ENCODE measurements at places on chromosomes 11 and 22.

GRCh38 chr22:33519071-33519973 is 401.0 kb downstream of the LARGE1 start:
- DNase-seq = peak; percentile 78

GRCh38 chr11:80182901-80183300 is 742.1 kb upstream of the TENM4 start:
- DNase-seq = no peak

DNA sequence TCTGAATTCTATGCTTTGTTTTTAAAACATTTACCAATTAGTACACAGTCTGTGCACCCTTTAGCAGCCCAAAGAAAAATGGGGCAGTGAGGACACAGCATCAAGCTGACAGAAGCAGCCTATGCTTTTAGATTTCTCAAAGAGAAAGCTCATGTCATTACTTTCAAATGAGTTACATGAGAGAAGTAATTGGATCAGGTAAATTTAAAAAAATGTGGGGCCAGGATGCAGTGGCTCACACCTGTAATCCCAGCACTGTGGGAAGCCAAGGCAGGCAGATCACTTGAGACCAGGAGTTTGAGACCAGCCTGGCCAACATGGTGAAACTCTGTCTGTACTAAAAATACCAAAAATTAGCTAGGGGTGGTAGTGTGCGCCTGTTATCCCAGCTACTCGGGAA is 57.7 kb downstream of the APOL5 start:
- no peak for DNase-seq

DNA sequence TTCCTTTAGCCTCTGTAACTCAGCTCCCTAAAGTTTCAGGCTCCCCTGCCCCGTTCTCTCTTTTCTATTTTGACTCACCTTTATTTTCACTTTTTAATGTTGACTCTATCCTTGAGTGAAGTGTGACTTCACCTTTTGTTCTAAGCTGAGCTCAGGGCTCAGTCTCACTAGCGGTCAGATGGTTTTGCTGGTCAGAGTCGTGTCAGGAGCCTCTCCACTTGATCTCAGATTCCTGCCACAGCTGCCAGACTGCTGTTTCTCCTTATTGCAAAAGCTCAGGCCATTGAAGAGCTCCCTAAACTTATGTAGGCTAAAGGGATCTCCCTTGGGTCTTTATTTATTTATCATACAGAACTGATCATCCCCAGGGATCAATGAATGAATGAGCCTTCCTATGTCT is 13.7 kb upstream of the POU2AF2 start:
- no peak for DNase-seq

GRCh38 chr22:24380220-24380904 is 47.0 kb upstream of the ADORA2A start:
- DNase-seq = no peak

GRCh38 chr11:36394926-36395325 is 98.8 kb downstream of the PRR5L start:
- DNase-seq = no peak

DNA sequence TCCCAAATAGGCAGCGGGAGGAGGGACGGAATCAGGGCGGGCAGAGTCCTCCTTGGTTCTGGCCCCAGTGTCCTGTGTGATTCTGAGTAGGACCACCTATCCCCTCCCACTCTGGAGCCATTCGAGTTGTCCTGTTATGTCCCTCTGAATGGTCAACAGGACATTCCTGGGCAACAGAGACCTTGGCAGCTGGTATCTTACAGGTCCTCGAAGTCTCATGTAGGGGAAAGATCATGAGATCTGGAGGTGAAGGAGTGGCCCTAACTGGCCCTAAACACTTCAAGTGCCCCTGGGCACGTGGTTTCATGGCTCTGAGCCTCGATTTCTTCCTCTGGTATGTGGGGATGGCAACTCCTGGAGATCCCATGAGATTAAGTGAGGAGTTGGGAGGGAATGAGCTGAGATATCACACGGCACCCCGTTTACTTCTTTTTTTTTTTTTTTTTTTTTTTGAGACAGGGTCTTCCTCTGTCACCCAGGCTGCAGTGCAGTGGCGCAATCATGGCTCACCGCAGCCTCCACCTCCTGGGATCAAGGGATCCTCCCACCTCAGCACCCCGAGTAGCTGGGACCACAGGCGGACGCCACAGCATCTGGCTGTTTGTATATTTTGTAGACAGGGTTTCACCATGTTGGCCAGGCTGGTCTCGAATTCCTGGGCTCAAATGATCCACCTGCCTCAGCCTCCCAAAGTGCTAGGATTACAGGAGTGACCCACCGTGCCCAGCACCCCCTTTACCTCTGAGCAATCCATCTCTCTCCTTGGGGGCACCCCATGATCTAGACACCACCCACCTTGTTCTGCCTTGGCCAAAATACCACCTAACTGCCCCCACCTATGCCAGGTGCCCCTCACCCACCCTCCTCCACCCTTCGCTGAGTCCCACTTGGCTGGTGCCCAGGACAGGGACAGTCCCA is 6.8 kb downstream of the LIF start:
- no peak for DNase-seq

All from neural progenitor cell (in vitro differentiated cells).